Suppressor macrophage (primary cell): ENCODE measurements at places on chromosomes 1 and 21.

DNA sequence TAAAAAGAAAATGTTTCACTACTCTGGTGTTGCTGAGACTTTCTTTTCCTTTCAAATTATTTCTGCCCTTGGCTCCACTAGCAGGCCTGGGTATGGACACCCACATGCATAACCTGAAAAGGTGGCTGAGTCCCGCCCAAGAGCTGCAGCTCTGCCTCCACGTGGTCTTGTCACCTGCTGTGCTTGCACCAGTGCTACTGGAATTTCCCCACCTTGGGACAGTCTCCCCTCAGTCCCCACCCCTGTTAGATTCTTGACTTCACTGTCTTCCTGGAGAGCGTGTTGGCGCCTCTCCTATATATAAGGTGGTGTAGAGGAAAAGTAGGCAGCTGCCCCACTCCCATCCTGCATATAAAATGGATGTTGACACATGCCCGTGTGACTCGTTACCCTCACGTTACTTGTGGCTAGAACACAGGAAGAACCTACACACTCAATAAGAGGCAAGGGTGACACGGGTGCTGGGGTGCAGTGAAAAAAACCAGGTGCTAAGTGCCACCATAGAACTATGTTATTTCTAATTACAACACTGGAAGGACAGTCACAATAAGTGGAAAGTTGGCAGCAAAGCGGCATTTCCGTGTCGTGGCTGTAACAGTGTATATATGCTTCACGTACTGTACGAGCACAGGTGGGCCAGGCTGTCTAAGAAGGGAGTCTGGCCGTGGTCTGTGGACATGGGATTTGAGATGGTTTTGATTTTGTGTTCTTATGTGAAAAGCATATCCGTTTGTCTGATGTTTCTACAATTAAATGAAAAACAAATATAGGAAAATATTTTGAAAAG lies 61.0 kb downstream of the POFUT2 start:
- peak; percentile 12 for DNase-seq

GRCh38 chr1:184972315-184973055 lies 1.8 kb downstream of the NIBAN1 start:
- no peak for DNase-seq

GRCh38 chr1:191907121-191907520 lies 251.1 kb upstream of the RGS18 start:
- no peak for DNase-seq

DNA sequence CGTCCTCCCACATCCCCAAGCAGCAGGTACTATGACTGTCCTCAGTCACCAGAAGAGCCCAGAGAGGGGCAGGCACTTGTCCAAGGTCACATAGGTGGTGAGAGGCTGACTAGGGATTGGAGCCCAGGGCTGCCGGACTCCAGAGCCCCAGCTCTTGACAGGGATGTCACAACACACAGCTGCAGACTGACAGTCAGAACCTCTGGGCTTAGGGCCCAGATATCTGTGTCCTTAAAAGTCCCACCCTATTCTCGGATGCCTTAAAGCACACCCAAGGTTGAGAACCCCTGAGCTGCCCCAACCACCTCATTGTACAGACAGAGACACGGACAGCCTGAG lies 622.9 kb downstream of the MATN1 start:
- DNase-seq: no peak

DNA sequence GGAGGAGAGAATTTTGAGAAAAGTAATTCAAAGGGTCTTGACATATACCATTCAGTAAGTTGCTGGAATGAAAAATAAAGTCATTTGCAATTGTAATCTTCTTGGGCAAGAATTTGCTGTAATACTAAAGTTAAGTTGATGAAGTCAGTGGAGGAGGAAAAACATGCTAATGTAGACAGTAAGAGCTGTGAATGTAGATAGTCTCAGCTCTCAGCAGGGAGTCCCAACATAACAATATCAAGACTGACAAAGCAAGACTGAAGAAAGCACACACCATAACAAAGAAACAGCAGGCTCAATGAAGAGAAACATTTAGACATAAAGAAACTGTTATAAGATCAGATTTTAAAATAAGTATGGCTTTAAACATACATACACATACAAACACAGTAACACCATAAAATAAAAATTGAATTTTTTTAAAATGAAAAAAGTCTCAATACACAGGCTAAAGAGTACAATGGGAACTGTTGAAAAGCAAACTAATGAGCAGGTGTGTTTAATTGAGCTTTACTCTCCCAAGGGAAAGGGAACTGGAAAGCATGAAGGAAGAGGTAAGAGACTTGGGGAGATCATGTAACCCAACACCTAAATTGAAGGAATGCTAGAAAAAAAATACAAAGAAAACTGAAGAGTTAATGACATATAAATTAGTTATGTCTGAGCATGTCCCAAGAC lies 336.3 kb upstream of the NCAM2 start:
- no peak for DNase-seq

GRCh38 chr1:79497193-79497773 lies 490.8 kb upstream of the ADGRL4 start:
- peak; percentile 10 for DNase-seq

- DNase-seq: no peak
These were observed 33.9 kb downstream of the C1orf141 start for GRCh38 chr1:67100833-67101232.

- DNase-seq: no peak
These were observed 17.9 kb downstream of the PLXNA2 start for GRCh38 chr1:208225954-208226937.

DNA sequence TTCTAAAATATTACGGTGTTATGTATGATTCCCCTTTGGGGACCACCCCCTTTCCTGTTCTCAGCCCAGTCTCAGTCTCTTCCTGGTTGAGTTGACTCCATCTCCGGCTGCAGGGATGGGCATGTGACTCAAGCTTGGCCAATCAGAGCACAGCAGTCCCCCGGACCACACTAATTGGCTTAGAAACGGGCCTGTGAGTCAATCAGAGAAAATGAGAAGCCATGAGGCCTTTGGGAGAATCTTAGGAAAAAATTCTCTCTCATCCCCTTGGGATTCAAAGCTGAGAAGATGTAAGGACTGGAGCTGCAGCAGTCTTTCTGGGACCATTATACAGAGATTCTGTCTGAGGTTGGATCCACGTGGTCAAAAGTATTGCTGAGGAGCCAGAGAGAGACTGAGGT lies 10.7 kb upstream of the FHAD1 start:
- peak; percentile 35 for DNase-seq

DNA sequence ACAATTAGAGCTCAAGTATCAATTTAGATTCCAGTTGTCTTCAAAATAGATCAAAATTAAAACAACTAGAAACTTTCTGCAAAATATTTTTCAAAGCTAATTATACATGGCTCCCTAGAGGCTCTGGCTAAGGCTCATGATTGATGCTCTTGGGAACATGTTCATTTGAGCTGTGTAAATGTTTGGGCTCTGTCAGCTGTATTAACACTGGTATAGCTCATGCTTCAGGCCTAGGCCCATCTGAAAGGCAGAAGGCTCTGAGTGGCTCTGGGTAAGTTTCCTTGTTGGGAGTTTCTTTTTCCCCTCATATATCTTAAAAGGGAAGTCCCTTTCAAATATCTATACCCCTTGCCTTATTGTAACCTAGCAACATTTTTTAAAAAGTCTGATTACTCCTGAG lies 81.3 kb downstream of the UROD start:
- no peak for DNase-seq

DNA sequence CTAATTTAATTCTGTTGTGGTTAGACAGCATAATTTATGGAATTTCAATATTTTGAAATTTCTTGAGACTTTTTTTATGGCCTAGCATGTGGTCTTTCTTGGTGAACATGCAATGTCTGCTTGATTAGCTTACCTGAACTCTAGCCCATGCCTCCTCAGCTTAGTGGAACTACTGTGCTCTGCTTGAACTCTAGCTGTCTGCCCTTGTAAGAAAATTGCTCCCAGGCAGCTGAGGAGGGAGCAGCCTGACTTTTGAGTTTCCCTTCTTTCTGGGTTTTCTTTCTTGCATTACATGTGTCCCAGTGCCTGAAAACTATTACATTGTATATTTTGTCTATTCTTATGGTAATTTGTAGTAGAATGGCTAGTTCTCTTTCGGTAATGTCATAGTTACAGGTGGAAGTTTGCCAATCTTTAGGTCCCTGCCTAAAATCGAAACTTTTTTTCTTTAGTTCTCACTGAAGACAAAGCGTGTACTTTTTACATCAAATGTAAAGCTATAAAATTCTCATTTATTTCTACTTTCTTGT lies 105.3 kb downstream of the MAST2 start:
- no peak for DNase-seq

DNA sequence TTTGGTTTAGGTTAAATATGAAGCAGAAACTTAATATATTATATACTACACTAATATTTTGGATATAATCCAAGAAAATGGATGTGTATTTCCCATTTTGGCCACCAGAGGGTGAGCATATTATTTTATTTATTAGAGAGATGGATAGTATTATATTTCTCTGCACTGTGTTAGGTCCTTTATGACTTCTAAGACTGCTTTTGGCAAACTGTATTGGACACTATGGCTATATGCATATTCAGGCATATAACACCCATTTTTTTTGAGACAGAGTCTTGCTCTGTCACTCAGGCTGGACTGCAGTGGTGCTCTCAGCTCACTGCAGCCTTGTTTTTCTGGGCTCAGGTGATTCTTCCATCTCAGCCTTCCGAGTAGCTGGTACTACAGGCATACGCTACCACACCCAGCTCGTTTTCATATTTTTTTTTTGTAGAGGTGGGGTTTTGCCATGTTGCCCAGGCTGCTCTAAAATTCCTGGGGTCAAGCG lies 17.8 kb upstream of the PGM1 start:
- peak; percentile 13 for DNase-seq

DNA sequence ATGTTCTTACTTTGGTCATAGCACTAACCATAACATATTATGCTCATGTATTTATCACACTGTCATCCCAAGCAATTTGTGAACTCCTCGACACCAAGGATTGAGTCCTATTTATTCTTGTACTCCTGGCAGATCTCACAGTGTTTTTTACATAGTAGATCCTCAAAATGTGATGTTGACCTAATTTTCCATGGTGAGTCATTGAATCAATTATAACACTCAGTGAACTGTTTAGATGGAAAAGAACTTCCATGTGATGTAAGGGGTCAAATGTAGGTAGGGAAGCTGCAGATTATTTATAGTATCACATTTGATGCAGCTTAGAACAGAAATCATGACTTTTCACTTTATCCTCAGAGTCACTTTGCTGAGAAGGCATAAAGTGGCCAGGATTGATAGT lies 281.9 kb upstream of the ADAMTS5 start:
- no peak for DNase-seq

DNA sequence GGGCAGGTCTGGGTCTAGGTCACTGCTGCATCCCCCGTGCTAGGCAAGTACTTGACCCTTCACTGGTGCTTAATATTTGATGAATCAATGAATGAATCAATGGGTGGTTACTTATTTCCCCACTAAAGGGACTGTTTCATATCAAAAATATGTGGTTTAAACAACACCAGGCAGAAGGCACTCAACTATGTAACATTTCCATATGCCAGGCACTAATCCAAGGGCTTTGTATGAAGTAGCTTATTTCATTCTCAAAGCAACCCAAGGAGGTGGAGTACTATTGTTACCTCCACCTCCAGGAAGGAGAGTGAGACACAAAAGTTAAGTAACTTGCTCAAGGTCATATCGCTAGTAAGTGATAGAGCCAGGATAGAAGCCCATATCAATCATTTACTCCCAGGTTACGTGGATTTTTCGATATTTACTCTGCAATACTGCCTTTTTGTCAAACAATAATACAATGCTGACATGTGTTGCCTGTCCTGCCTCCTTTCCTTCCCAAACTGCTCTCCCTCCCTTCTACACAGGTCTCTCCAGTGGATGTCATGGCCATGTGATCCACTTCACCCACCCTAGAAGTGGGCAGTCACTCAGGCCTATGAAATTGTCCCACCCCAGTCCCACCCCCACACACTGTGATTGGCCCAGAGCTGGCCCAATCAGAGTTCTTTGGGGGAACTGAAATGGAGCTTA lies 142.8 kb downstream of the ETS2 start:
- DNase-seq: no peak

DNA sequence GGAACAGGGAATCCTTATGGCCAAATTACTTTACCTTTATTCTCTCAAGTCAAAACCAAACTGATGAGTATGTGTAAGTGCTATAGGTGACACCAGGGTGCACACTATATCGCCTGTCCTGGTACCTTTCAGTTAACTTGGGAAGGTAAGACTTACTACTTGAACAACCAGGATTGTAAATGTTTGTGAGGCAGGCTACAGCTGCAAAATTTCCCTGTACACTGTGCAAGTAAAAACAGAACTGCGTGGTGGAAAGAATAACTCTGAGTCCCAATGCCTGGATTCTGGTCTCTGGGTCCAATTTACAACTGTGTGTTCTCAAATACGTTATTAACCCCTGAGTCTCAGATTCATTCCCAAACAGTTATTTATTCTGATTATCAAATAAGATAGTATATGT lies 73.5 kb downstream of the TENT5C start:
- no peak for DNase-seq

DNA sequence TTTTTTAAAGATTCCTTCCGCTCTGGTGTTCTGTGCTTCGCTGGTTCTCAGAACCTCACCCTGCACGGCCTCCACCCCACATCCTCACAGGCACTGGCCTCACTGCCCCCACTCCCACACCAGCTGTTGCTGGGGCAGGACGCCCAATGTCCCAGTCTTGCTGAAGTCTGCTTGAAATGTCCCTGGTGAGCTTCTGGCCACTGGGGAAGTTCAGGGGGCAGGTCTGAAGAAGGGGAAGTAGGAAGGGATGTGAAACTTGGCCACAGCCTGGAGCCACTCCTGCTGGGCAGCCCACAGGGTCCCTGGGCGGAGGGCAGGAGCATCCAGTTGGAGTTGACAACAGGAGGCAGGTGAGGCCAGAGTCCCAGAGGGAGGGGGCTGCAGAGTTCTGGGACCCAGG lies at the start of gene C1QA:
C1QA (plus strand) TSS at position 276 of the 400 bp plus-strand sequence. CDS start 989 bp downstream, outside the sequence.
- DNase-seq: peak; percentile 90

DNA sequence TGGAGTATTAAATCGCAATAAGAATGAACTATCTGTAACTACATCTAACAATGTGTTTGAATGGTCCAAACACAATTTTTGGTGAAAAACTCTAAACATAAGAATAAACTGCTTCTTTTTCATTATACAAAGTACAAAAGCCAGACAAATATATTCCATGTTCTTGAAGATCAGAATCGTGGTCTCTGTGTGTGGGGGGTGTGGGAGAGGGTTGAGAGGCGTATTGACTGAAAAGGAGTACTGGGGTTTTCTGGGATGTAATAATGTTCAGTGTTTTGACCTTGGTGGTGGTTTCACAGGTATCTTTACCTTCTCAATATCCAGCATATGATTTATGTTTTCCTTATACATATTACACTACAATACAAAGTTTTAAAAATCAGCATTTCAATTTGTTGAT lies 764 bp upstream of the CFH start:
- no peak for DNase-seq

- peak; percentile 42 for DNase-seq
These were observed 81.9 kb upstream of the HAO2 start for GRCh38 chr1:119286587-119287181.

DNA sequence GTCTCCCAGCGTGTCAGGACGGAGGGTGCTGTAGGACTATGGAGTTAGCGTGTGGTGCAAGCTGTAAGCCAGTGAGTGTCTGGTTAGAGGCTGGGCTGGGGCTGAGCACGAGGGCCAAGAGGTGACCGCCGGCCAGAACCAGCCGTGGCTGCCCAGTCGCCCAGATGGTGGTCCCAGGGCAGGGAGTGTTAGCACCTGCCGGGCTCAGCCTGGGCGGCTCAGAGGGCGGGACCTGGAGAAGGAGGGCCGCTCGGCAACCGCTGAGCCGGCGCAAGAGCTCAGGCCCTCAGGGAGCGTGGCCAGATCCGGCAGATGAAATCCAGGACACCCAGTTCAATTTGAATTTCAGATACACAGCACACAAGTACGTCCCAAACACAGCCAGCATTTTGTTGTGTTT lies 87.9 kb downstream of the PRDM16 start:
- DNase-seq: no peak
